Activated T-helper 17 cell treated with anti-CD3 and anti-CD28 coated beads, Interleukin-2, amount 50 U/mL, for 72 hours (primary cell): ENCODE measurements at places on chromosomes 1 and 21. TPM values are rescaled to one million over a fixed set of nuclear protein-coding genes. Genes with fewer than 3 reads are reported as not detected.

GRCh38 chr1:57019236-57019839 is 53.5 kb upstream of the C8B start:
- ATAC-seq = no peak

DNA sequence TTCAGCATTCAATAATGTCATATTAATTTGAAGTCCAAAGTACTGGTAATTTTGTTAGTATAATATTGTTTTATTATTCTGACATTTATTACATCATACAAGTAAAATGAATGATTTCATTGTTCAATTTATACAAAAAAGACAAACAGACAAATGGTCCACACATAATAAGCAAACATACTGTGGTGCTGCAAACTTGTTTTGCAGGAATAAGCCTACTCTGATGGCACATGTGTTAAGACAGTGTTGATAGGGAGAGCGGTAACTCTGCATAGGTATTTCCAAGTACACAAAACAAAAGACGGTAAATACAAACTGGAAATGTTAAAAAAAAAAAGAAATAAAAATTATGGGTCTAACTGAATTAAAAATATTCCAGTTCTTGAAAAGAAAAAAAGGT is 59.7 kb upstream of the DPYD start:
- no peak for ATAC-seq

GRCh38 chr1:246591504-246591903 is 25.2 kb downstream of the CNST start:
- ATAC-seq = peak; percentile 93

- no peak for ATAC-seq
Observed at GRCh38 chr21:46005081-46005480, 23.5 kb downstream of the COL6A1 start.

DNA sequence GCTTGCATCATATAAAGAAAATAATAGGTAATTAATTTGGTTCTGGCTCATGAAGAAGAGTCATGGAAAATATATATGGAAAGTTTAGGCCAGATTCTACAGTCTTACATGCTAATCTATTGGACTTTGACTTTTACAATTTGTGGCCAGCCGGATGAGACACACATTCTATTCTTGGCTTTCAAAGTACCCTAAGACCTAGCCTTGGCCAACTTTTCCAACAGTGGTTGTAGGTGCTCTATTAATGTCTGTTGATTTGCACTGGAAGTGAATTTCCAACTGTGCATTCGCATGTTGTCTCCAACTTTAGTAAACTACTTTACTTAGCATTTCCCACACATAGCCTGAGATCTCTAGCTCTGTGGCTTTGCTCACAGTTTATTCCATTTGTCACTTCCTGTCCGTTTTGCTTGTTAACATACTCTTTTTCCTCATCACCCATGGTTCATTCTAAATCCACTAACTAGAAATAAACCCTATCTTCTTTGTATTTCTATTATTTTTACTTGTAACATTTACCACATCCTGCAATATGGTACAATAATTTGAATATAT is 644.0 kb downstream of the PTPRC start:
- no peak for ATAC-seq

DNA sequence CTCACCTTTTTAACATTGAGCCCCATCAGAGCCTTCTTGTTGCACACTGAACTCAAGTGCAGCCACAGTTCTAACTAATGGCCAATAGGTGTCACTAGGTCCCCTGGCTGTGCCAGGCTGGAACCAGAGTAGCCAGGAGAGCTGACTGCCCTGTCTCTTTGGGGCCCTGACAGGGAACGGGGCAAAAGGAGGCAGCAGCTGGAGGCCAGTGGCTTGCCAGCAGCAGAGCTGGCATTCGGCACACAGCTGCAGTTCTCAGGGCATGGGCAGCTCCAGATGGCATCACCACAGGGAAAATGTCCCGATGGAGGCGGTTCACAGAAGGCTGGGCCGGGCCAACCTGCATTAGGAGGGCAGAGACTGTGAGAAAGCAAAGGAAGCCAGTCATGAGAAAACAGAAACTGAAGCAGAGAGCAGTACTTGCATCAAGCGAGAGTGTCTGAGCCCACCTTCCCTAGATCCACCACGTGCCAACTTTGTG is 188.6 kb downstream of the FCRL5 start:
- ATAC-seq = peak; percentile 32

GRCh38 chr1:187763465-187763864 is 934.7 kb downstream of the PLA2G4A start:
- no peak for ATAC-seq

Gene VWA5B1
- 0.05 TPM for total RNA-seq

Gene SPRR3
- total RNA-seq = not detected

Gene CR1L
- total RNA-seq = 0.32 TPM

Gene KCND3
- not detected for total RNA-seq
